Effector memory CD8-positive, alpha-beta T cell (primary cell): ENCODE measurements at places on chromosomes 7 and 10.

- peaks cover 11% of the 10 kb centered on the region for H3K36me3 ChIP-seq
- no peak for DNase-seq
- H3K4me1 ChIP-seq = peaks cover 50% of the 10 kb centered on the region
- no peaks in the 10 kb centered on the region for H3K27me3 ChIP-seq
- no peak overlapping the region for H3K4me3 ChIP-seq
These were observed 15.3 kb downstream of the ZFAND4 start for GRCh38 chr10:45657033-45657926.

DNA sequence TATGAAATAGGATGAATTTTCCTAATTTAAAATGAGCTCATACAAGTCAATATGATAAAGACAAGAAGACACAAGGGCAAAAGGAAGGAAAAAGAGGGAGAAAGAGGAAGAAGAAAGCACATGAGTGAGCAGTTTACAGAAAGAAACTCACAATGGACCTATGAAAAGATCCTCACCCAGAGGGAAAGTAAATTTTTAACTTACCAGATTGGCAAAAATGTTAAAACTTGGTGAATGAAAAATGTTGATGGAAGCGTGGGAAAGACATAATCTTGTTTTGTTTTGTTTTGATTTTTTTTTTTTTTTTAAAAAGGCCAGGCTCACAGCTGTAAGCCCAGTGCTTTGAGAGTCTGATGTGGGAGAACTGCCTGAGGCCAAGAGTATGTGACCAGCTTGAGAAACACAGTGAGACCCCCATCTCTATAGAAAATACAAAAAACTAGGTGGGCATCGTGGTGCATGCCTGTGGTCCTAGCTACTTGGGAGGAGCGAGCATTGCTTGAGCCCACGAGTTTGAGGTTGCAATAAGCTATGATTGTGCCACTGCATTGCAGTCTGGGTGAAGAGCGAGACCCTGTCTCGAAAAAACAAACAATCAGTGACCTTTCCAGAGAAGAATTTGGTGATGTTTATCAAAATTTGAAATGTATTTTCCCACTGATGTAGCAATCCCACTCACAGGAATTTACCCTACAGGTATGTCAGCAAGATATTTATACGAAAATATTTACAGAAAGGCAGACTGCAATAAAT is 152.9 kb upstream of the ASAH2 start:
- H3K4me1 ChIP-seq = peaks cover 24% of the 10 kb centered on the region
- no peaks in the 10 kb centered on the region for H3K27me3 ChIP-seq
- peaks cover 5% of the 10 kb centered on the region for H3K36me3 ChIP-seq
- H3K27ac ChIP-seq = no peak overlapping the region
- no peak for DNase-seq

- H3K36me3 ChIP-seq = no peaks in the 10 kb centered on the region
- no peak overlapping the region for H3K27ac ChIP-seq
- no peak overlapping the region for H3K4me3 ChIP-seq
- DNase-seq = no peak
These were observed 43.5 kb downstream of the PUS7 start for GRCh38 chr7:105478606-105479005.

DNA sequence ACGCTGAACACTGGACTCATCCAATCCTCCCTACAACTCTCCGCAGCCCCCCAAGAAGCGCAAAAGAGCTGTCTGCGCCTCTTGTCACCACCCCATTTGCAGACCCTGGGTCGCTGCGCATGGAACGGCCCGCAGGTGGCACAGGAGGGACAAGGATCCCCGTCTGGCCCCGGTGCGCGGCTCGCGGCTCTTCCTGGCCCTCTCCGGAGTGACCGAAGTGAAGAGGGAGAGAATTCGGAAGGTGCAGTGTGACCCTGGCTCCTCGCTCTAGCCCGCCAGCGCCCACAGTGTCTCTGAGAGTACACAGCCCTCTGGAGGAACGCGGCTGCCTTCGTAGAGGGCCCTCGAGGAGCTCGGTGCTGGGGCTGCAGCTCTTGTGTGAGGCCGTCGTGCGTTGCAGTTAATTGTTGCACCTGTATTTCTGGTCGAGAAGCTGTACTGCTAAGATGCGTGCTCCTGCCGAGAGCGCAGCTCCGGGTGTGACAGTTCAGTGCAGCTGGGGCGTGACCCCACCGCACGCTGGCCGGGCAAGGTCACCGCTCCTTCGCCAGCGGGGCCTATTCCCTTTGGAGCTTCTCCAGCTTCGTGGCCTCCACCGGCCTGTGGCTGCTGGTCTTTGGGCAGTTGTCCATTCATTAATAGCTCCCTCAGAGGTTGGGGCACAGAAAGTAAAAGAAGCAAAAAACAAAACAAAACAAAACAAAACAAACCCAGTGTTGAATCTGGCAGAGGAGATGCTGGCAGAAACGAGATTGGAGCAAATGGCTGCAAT is 119.0 kb downstream of the SEC23IP start:
- no peak overlapping the region for H3K4me3 ChIP-seq
- no peaks in the 10 kb centered on the region for H3K36me3 ChIP-seq
- no peaks in the 10 kb centered on the region for H3K4me1 ChIP-seq
- no peak for DNase-seq

DNA sequence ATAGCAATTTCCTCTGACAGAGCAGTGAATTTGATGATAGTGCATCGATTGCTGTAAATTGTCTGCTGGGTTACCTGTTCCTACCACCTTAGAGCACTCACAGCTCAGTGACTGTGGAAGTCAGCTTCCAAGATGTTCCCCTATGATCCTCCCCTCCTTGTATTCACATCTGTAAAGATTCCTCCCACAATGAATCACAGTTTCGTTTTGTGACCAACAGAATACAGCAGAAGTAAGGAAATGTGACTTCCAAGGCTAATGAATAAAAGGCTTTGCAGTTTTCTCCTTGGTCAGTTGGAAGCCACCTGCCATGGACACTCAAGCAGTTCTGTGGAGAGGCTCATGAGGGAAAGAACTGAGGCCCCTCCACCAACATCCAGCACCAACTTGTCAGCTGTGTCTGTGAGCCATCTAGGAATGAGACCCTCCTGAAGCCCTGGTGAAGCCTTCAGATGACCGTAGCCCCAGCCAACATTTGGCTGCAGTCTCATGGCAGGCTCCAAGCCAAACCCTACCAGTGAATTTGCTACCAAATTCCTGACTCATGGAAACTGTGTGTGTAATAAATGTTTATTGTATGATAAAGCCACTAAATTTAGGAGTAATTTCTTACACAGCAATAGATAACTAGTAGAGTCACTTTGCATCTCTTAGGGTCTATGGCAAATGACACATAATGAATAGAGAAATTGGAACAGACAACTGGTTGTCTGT is 309.5 kb upstream of the NPVF start:
- H3K27me3 ChIP-seq = peaks cover 20% of the 10 kb centered on the region
- no peaks in the 10 kb centered on the region for H3K36me3 ChIP-seq
- H3K4me1 ChIP-seq = no peaks in the 10 kb centered on the region
- H3K4me3 ChIP-seq = no peak overlapping the region
- no peak overlapping the region for H3K27ac ChIP-seq

- H3K27ac ChIP-seq = no peak overlapping the region
- H3K36me3 ChIP-seq = no peaks in the 10 kb centered on the region
These were observed 68.8 kb downstream of the DGKB start for GRCh38 chr7:14833707-14834106.

GRCh38 chr7:155287284-155287935 is 10.3 kb upstream of the INSIG1 start:
- no peak for DNase-seq
- H3K4me3 ChIP-seq = no peak overlapping the region
- no peak overlapping the region for H3K27ac ChIP-seq

GRCh38 chr10:14409856-14410458 is 79.2 kb upstream of the FRMD4A start:
- no peak for DNase-seq
- H3K4me3 ChIP-seq = peak overlapping the region; percentile 62
- peaks cover 31% of the 10 kb centered on the region for H3K27me3 ChIP-seq

DNA sequence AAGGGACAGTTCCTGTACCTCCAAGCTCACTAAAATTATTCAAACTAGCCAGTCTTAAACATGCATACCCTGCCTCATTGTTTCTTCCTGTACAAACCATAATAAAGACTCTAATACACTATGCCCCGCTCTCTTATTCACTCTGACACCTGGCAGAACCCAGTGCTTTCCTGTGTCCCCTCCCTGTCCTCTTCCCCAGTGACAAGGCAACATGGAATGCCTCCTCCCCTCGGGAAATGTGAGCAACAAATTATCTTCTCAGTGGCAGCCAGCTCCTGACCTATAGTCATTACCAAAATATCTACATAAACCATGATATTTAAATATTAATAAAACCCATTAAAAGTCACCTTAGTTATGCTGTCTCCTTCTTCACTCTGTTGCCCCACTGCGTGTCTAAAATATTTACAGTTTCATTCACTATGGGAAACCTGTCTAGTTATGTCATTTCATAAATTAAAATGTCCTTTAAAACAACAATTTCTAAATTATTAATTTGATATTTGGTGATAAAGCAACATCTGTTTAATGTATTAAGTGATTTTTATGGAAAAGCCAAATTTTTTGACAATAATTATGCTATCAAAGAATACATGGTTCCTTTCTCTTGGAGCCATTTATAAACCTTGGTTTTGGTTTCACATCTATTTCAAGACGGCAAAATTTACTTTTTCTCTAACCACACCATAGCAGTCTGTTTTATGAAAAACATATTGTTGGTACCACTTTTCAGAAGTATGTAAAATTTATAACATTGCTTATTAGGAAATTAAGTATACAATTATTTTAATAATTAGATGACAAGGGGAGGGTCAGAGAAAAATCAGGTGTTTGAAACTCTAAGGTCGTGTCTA is 1355.2 kb downstream of the XPNPEP1 start:
- H3K36me3 ChIP-seq = no peaks in the 10 kb centered on the region
- no peak overlapping the region for H3K4me3 ChIP-seq

- H3K27ac ChIP-seq = no peak within 1 kb of the TSS
- H3K36me3 ChIP-seq = no peaks in the 10 kb centered on the region
- no peaks in the 10 kb centered on the region for H3K4me1 ChIP-seq
- no peak for DNase-seq
These were observed at the start of gene DGKI for GRCh38 chr7:137846827-137847567. Gene DGKI (minus strand): TSS chr7:137846974.
